Activated T-cell treated with anti-CD3 and anti-CD28 coated beads for 24 hours (primary cell): ENCODE measurements at places on chromosomes 7 and 10.

DNA sequence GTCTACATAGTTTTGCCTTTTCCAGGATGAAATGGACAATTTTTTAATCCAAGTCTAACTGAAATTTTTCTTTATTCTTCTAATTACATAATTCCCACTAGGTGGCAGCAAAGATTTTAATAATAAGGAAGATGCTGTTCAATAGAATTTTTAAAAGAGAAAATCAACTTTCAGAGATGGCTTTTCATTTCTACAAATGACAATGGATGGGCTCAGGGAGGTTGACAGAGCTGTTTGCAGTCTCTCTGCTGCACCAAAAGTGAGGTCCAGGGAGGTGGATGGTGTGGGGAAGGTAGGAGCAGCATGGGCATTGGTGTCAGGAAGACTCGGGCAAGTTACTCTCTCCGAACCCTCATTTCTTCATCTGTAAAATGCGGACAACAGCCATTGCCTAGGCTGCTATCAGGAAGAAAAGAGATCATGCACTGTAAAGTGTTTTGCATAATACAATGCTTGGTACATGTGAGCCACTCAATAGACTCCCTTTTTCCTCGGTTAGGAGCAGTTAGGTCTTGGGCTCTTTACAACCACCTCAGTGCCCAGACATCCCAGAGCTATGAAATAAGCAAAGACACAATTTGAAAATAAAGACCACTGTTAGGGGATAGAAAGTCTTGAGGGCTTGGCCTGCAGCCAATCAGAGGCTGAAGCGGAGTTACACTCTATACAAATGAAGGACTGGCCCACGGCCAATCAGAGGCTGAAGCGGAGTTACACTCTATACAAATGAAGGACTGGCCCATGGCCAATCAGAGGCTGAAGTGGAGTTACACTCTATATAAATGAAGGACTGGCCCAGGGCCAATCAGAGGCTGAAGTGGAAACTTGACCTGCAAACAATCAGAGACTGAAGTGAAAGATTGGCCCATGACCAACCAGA, 107.1 kb downstream of the ABLIM1 start:
- DNase-seq = no peak

GRCh38 chr10:124963866-124964720, 22.2 kb downstream of the ZRANB1 start:
- no peak for DNase-seq

DNA sequence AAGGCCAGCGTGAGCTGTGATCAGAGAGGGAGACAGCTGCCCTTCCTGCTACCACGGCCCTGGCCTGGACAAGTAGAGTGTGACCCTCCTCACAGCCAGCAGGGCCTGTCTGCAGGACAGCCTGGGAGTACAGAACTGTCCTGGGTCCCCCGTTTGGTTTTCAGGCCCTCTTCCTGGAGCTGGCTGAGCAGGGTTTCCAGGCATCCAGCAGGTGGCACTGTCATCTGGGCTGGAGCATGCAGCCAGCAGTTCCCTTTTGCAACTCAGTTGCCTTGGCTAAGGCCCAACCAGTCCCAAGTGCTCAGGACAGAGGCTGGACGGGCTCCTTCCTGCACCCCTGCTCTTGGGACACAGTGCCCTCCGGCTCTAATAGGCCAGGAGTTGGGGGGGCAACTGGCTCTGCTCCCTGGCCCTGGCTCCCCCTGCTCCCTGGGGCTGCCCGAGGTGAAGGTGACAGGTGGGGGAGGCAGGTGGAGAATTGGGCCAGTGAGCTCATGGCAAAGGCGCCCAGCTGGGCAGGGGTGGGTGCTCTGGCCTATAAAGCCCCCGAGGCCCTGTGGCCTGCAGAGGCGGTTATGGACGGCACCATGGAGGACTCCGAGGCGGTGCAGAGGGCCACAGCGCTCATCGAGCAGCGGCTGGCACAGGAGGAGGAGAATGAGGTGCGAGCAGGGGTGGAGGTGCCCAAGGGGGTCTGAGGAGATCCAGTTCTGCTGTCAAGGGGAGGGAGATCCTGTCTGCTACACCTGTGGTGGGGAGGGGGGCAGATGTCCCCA, at the start of gene ANKRD2:
Gene ANKRD2, plus strand, starts transcription at position 566 of the 776 bp plus-strand sequence. Its CDS starts 10 bp downstream, at position 576.
- DNase-seq = peak; percentile 20

DNA sequence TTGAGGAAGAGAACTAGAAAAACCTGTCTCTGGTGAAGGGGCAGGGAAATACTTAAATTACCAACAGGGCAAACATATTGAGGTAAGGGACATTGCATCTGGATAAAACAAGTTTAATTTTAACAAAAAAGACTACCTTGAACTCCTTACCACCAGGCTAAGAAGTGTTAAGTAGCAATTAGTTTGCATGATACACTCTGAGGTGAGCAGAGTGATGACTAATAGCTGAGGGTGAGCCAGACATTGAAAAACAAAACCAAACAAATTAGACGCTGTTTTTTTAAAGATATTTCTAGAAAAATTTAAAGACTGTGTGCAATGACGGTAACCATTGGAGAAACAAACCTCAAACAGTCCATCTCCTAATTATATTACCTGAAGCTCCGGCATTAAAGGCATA, 105.9 kb downstream of the ANKRD7 start:
- DNase-seq = no peak

GRCh38 chr7:138816650-138817049, 18.7 kb upstream of the ATP6V0A4 start:
- DNase-seq = no peak

GRCh38 chr7:101411508-101411874, 48.8 kb downstream of the COL26A1 start:
- no peak for DNase-seq

- DNase-seq = no peak
Measured at GRCh38 chr7:4045975-4046374, 636.1 kb upstream of the FOXK1 start.

GRCh38 chr7:50637725-50638643, 72.8 kb upstream of the DDC start:
- DNase-seq = no peak

- DNase-seq = no peak
Measured at GRCh38 chr10:105837951-105838350, 1196.9 kb downstream of the SORCS3 start.

- DNase-seq = no peak
Measured at GRCh38 chr7:158414486-158414961, 173.1 kb downstream of the PTPRN2 start.

DNA sequence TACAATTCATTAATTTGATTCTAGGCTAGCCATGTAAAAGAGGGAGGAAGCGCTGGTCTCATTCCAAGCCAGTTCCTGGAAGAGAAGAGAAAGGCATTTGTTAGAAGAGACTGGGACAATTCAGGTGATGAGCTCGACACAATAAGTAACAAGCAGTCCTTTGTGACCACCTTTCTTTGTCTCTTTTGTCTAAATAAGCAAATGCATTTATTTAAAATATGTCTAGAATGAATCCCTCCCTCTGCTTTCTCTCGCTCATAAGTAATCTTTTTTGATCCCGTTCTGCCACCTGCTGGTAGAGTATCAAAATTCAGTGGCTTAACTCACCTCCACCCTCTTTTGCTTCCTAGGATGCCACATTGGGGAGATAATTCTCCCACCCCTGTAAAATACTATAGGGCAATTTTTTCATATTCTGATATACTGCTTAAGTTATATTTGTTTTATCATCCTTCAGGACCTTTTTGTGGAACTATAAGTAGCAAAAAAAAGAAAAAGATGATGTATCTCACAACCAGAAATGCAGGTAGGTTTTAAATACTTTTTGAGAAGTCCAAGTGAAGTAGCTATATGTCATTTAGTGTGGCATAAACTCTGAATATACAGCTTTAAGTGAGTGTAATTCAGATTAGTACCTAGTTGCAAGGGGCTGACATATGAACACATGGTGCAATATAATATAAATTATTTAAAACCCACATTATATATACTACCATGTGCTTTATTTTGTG, 91.5 kb downstream of the GSDME start:
- peak; percentile 41 for DNase-seq

- DNase-seq = no peak
Measured at GRCh38 chr10:75679536-75679935, 248.1 kb downstream of the LRMDA start.
